ENCODE measurements at places on chromosomes 5 and 9. TPM values are rescaled to one million over a fixed set of nuclear protein-coding genes. Genes with fewer than 3 reads are reported as not detected.

DNA sequence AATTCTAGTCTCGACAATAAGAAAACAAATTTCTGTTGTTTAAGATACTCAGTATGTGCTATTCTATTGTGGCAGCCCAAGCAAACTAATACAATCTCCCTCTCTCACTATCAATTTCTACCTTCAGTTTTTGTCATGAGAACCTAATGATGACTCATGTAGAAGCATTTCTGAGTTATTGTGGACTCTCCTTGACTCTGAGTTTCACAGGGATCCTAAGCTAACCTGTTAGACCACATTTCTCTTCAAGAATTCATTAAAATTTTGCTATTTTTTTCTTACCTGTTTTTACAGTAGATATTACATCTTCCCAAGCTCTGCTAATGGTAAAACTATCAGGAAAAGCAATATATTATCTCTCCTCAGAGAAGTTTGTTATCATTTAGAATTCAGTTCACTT is 599.1 kb upstream of the TYRP1 start:
- H3K27me3 ChIP-seq = no peaks in the 10 kb centered on the region
- H3K4me3 ChIP-seq = no peak overlapping the region
- H3K27ac ChIP-seq = no peak overlapping the region
- H3K4me1 ChIP-seq = no peaks in the 10 kb centered on the region
- no peaks in the 10 kb centered on the region for H3K36me3 ChIP-seq

DNA sequence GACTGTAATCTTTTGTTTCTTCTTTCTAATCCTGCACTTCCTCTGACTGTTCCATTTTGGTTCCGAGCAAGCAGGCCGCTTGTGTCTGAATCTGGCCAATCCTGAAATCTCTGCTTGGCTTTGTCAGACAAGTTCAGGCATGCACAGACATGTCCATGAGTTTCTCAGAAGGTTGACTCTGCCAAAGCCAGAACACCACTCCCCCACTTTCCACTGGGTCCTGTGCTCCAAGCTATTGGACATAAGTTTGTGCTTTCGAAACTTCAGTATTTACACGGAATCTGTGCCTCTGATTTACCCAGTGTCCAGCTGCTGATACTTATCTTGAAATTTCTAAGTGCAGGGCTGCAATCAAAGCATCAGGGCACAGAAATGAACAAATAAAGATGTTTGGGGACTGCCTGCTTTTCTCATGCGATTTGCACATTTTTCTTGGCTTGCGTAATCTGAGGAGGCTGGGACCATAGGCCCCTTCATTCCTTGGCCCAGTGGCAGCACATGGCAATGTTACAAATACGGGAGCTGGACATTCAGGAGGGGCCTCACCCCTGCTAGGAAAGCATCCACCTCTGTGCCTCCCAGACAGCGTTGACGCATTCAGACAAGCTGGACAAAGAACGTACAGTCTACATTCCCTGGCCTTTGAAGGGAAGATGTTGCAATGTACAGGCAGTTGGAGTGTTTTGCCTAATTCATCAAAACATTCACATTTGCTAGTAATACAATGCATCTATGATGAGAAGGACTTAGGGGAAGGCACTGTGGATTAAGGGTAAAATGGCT is 209.2 kb upstream of the PAPPA start:
- H3K27ac ChIP-seq = no peak overlapping the region
- H3K27me3 ChIP-seq = peaks cover 7% of the 10 kb centered on the region
- H3K36me3 ChIP-seq = no peaks in the 10 kb centered on the region
- no peaks in the 10 kb centered on the region for H3K4me1 ChIP-seq
- DNase-seq = no peak

GRCh38 chr9:2597483-2597882 is 24.1 kb upstream of the VLDLR start:
- no peak for DNase-seq
- no peaks in the 10 kb centered on the region for H3K4me1 ChIP-seq
- no peak overlapping the region for H3K4me3 ChIP-seq

DNA sequence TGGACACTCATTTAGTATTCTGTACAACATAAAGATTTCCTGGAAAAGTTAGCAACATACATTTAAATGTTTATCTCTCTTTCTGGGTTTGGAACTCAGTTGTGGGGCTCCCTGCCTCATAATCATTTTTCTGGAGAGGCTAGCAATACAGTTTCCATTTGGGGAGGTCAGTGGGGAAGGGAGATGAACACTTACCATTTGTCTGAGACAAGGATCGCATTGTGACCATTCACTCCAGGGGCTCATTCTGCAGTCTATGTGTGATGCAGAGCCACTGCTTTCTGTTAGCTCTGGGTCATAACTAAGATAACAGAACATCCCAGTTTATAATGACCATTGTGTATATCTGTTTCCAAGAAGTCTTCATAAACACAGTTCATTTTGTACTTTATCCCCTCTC is 22.4 kb downstream of the C9 start:
- H3K27me3 ChIP-seq = peaks cover 3% of the 10 kb centered on the region
- no peak overlapping the region for H3K4me3 ChIP-seq
- no peak overlapping the region for H3K27ac ChIP-seq
- DNase-seq = no peak

- H3K4me1 ChIP-seq = peaks cover 54% of the 10 kb centered on the region
- DNase-seq = peak; percentile 28
- H3K27ac ChIP-seq = peak overlapping the region; percentile 75
- H3K27me3 ChIP-seq = no peaks in the 10 kb centered on the region
Observed at GRCh38 chr5:80867233-80867632, 92.9 kb upstream of the RASGRF2 start.

DNA sequence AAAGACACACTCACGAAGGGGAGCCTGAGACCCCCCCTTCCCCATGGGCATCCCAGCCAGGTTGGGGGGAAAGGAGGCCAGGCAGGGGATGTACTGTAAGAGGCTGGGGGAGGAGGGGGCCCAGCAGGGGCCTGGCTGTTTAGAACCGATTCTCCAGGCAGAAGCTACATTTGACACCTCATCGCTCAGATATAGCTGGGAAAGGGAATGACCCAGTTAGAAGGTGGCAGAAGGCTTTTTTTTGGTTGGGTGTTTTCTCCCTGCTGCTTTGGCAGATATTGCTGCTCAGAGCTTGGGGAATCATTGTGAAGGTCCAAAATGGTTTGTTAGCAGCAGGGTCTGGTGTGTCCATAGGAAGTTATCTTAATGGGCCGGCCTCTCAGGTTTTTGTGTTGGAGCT is 6.0 kb downstream of the CDX1 start:
- H3K27ac ChIP-seq = no peak overlapping the region
- H3K27me3 ChIP-seq = peaks cover 28% of the 10 kb centered on the region
- H3K36me3 ChIP-seq = no peaks in the 10 kb centered on the region
- DNase-seq = no peak
- no peaks in the 10 kb centered on the region for H3K4me1 ChIP-seq
- H3K4me3 ChIP-seq = no peak overlapping the region

DNA sequence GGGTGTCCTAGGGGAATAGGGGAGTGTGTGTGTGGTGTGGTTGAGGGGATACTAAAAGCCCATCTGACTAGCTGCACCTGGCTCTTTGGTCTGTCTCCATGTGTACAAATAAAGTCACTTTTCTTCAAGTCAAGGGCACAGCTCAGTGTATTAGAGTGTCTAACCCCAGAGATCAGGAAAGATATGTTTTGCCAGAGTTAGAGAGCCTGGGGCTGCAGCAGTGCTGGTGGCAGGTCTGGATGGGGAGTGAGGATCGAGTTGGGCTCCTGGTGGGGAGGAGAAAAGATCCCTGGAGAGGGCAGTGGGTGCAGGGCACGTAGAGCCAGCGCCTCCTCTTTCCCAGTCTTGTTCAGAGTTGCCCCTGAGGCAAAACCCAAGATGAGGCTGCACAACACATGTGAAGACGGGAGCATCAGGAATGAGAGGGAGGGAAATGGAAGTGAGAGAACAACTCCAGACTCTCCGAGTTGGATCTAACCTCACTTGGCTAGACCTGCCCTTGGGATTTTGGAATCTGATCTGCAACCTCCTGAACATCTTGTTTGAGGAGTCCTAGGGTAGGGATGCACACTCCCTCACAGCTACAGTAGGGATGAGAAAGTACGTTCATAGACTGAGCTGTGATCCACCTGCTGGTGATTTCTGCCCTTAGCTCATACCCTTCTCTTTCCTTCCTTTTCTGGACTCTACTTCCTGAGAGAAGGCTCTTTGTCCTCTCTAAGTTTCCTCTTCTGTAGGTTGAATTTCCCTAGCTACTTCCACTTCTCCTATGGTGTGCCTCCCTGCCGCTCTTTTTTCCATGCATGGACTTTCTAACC is 309.9 kb downstream of the ZSWIM6 start:
- H3K27ac ChIP-seq = no peak overlapping the region
- H3K4me1 ChIP-seq = no peaks in the 10 kb centered on the region
- DNase-seq = no peak
- no peaks in the 10 kb centered on the region for H3K36me3 ChIP-seq
- H3K4me3 ChIP-seq = no peak overlapping the region

GRCh38 chr9:29511680-29512079 is 1938.4 kb upstream of the C9orf72 start:
- H3K36me3 ChIP-seq = no peaks in the 10 kb centered on the region
- no peaks in the 10 kb centered on the region for H3K4me1 ChIP-seq

- no peak overlapping the region for H3K4me3 ChIP-seq
- H3K27ac ChIP-seq = no peak overlapping the region
- no peaks in the 10 kb centered on the region for H3K36me3 ChIP-seq
- no peaks in the 10 kb centered on the region for H3K4me1 ChIP-seq
Observed at GRCh38 chr5:3100921-3101551, 349.6 kb upstream of the IRX2 start.

DNA sequence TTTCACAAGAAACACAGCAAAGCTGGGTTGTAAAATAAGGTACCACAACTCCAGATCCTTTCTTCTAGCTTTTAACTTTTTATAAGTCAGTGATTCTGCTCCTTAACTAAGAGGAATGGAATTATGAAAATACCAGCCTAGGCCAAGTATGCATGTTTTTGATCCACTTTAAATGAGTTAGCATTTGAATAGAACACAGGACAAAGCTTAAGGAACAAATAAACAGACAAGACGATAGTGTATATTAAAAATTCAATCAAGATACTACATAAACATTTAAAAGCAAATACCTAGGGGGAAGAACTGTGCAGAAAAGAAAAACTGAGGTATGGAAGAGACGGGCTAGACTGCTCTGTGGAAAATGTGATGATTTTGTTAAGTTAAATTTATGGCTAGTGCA is 200.7 kb downstream of the LURAP1L start:
- no peak overlapping the region for H3K4me3 ChIP-seq
- H3K36me3 ChIP-seq = no peaks in the 10 kb centered on the region
- no peak overlapping the region for H3K27ac ChIP-seq

- no peaks in the 10 kb centered on the region for H3K27me3 ChIP-seq
- peak overlapping the region; percentile 78 for H3K27ac ChIP-seq
- H3K4me1 ChIP-seq = peaks cover 51% of the 10 kb centered on the region
- DNase-seq = peak; percentile 46
Observed at GRCh38 chr9:33447799-33448553, 583 bp upstream of the AQP3 start.

- no peak for DNase-seq
- no peaks in the 10 kb centered on the region for H3K27me3 ChIP-seq
- peaks cover 25% of the 10 kb centered on the region for H3K36me3 ChIP-seq
- H3K27ac ChIP-seq = peak overlapping the region; percentile 97
- peak overlapping the region; percentile 96 for H3K4me3 ChIP-seq
Observed at GRCh38 chr5:132492386-132493125, 2.0 kb upstream of the IRF1 start.

DNA sequence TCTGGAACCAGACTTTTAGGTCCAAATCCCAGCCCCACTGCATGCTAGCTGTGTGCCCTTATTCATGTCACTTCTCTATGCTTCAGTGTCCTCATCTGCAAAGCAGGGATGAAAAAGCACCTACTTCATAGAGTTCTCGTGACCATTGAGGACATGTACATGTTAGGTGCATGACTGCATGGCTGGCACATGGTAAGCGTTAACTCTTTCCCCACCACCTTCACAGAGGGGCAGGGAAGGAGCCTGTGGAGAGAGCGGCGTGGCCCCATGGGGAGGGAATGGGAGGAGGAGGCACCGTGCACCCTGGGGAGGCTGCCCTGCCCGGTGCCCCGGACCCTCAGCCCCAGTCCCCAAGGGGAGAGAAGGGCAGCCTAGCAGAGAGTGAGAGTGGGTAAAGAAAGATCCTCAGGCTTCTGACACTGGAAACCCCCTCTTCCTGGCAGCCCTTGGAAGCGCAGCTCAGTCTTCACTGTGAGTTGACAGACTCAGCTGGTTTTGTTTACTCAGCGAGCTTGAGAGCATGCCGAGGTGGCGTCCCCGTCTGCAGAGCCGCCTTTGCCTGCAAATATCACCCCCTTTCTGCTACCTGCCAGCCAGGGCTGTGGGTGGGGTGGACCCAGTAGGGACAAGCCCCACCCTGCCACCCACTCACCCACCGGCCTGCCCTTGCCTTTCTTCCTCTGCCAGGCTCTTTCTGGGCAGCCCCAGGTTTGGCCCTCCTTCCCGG is 10.6 kb upstream of the ANGPTL2 start:
- no peak for DNase-seq
- H3K36me3 ChIP-seq = no peaks in the 10 kb centered on the region
- no peak overlapping the region for H3K27ac ChIP-seq
- no peak overlapping the region for H3K4me3 ChIP-seq
- H3K4me1 ChIP-seq = no peaks in the 10 kb centered on the region
- H3K27me3 ChIP-seq = peaks cover 6% of the 10 kb centered on the region

DNA sequence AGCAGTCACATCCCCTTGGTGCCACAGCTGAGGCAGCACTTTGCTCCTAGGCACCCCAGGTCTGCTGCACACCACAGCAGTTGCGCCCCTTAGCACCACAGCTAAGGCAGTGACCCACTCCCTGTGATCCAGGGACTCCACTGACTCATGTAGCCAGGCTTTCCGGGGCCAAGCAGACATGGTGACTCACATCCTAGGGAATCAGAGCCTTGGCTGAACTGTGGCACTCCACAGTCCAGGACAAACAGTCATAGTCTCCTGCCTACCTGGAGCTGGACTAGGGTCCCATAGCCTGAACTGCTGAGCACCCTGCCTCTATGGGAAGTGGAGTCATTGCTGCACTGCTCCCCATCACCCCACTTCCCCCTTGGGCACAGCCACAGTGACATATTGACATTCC is 338.7 kb downstream of the NPR3 start:
- no peaks in the 10 kb centered on the region for H3K4me1 ChIP-seq
- no peaks in the 10 kb centered on the region for H3K36me3 ChIP-seq
- no peak overlapping the region for H3K27ac ChIP-seq
- H3K4me3 ChIP-seq = no peak overlapping the region
- no peak for DNase-seq
- H3K27me3 ChIP-seq = no peaks in the 10 kb centered on the region

DNA sequence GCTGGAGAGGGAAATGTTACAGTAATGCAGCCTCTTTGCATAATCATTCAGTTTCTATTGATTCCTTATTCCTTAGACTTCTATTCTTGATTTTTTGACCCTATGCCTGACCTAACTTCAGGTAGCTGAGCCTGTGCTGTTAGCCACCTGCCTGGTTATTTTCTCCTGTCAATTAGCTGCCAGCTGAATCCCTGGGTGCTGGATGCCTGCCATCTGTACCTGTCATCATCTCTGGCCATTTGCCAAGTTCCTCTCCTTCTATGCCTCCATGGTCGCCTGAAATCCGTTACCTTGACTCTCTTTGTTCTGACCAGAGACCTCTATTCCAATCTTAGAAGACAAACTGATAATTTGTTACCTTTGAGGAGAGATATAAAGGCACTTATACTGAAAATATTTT is 178.3 kb downstream of the CAVIN4 start:
- H3K27ac ChIP-seq = no peak overlapping the region
- no peaks in the 10 kb centered on the region for H3K4me1 ChIP-seq
- DNase-seq = no peak
- no peaks in the 10 kb centered on the region for H3K36me3 ChIP-seq
- H3K27me3 ChIP-seq = peaks cover 9% of the 10 kb centered on the region
- H3K4me3 ChIP-seq = no peak overlapping the region

TSLP gene
- total RNA-seq = 0.54 TPM

ZFP37 gene
- total RNA-seq = 1.0 TPM

CREBRF gene
- 11.3 TPM for total RNA-seq

FGF1 gene
- not detected for total RNA-seq
